ENCODE measurements at places on chromosomes 1 and 21.

GRCh38 chr1:28796352-28797211 lies 15.4 kb upstream of the OPRD1 start:
- no peak for DNase-seq

DNA sequence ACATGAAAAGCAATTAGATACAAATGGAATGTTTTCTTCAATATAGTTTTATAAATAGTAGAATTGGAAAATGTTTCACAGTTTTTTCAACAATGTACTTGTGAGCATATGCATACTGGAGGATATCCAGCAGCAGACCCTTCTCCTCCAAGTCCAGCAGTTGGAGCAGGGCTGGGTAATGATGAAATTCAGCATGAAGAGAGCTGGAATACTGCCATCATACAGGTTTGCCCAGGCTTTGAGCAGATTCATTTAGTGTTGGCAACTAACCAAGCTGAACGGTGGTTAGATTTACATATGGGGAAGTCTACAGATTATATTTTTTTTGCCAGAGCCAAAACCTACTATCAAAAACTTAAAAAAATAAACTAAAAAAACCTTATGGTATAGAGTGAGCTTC lies 38.3 kb downstream of the WDR3 start:
- peak; percentile 59 for DNase-seq

GRCh38 chr21:26736449-26736848 lies 108.8 kb downstream of the ADAMTS1 start:
- DNase-seq = no peak

DNA sequence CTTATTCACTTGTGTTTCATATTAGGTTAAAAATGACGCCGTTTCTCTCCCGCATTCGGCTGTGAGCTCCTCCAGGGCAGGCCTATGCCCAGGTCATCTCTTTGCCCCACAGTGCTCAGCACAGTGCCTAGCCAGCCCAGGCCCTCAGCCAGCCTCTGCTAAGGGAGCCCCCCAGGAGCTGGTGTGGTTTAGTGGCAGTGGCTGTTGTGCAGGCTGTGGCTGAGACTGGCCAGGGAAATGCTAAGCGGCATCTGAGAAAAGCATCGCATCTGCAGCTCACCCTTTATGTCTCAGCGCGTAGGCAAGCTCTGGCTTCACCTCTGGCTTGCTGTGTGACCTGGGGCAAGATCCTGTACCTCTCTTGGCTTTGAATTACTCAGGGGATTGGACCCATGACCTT lies 275.1 kb downstream of the TRABD2B start:
- DNase-seq = no peak

DNA sequence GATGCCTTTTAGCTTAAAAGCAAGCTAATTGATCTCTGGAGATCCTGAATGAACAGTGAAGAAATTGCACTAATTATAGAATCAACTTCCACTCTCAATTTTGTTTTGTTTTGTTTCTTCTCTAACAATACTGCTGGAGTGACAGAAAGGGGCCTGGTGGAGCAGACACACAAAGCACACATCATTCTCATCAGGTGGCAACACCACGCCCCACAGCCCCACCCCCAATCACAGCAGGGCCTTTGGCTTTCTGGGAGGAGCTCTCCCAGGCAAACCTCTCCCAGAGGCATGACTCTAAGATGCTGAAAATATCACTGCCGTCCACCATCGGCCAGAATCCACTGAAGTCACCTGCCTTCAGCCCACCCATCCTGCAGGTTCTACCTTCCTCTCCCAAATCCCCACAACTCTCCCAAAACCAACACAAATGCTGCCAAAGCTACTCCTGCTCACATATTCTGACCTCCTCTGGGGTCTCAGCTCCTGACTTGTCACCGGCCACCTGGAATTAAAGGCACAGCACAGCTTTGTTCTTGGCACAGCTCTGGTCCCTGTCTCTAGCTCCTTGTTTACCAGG lies 120.7 kb downstream of the GRIK3 start:
- DNase-seq = no peak

- no peak for DNase-seq
Measured at GRCh38 chr1:35340519-35340918, 72.0 kb downstream of the ZMYM4 start.

- DNase-seq = no peak
Measured at GRCh38 chr1:114550336-114550735, 31.1 kb downstream of the BCAS2 start.

DNA sequence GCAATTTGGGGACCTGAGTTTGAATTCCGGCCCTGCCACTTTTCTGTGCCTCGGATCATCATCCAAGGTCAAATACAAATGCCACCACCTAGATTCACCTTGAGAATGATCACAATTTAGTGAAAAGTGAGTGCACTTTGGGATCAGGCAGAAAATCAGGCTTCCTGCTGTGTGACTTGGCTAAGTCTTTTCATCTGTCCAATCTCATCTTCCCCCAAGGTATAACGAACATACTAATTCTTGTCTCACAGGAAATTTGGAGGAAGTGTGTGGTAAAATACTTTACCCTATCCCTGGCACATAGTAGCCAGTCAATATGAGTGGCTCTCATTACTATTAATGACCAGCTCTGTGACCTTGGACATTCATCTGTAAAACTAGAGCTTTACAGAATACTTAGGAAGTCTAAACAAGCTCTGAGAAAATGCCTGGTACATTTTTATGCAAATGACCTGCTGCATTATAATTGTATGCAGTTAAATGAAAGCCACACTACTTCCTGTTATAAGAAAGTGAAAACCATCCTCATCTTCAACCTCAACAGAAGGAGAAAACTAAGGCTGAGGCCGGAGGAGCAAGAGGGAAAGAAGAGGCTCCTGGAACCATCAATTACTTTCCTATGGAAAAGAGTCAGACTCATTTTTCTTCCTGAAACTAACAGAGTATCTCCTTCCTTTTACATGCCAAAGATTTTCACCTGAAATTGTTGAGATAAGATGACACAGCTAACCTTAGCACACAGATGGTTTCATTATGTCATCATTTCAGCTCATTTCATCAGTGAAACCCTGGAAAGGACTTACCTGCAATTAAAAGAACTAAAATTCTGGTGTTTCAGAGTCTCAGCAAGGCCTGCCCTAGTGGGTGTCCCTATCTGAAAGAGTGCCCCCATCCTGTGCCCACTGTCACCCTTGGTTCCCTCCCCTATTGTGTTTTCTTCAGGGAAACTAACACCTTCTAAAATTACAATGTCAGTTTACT lies 32.6 kb upstream of the RGS8 start:
- DNase-seq = no peak

DNA sequence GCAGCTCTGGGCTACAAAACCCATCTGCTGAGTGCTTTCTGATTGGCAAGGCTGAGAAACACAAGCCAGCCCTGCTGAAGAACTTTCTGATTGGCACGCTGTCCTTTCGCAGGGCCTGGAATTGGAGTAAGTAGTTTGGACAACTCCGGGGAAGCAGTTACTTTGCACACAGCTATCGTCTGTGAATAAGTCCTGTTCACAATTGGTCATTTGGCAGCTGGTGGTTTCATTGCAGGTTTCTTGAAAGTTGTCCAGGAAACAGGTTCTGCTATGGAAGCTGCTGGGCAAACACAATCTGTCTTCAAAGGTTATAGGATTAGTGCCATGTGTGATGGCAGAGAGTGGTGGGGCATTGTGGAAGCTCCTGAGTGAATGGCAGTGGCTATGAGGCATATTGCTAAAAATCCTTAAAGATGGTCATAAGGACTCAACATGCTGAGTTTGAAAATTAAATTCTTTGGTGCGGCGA lies at the start of gene KRTAP27-1:
Gene KRTAP27-1, minus strand, starts transcription at position 419 of the 469 bp plus-strand sequence. Its CDS starts 26 bp downstream, at position 393.
- DNase-seq = no peak

DNA sequence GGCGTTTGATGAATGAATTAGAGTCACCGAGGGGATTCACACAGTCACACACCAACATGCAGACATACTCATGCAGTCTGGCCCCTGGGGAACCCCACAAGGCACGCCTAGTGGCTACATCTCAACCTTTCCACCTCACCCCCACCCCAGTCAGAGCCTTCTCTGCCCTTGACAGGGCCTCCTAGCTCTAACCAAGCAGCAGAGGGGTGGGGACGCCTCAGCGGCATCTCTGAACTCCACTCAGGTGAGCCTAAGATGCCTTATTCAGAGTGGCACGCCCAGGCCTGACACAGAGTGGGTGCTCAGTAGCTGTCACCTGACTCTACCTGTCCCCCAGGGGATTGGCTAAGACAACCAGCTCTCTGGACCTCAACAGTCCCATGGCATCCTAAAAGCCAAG lies 3.7 kb upstream of the SDC3 start:
- DNase-seq = peak; percentile 20

GRCh38 chr1:17908945-17909344 lies 153.8 kb downstream of the ACTL8 start:
- DNase-seq = no peak

GRCh38 chr1:115865704-115866380 lies 24.9 kb upstream of the NHLH2 start:
- no peak for DNase-seq

DNA sequence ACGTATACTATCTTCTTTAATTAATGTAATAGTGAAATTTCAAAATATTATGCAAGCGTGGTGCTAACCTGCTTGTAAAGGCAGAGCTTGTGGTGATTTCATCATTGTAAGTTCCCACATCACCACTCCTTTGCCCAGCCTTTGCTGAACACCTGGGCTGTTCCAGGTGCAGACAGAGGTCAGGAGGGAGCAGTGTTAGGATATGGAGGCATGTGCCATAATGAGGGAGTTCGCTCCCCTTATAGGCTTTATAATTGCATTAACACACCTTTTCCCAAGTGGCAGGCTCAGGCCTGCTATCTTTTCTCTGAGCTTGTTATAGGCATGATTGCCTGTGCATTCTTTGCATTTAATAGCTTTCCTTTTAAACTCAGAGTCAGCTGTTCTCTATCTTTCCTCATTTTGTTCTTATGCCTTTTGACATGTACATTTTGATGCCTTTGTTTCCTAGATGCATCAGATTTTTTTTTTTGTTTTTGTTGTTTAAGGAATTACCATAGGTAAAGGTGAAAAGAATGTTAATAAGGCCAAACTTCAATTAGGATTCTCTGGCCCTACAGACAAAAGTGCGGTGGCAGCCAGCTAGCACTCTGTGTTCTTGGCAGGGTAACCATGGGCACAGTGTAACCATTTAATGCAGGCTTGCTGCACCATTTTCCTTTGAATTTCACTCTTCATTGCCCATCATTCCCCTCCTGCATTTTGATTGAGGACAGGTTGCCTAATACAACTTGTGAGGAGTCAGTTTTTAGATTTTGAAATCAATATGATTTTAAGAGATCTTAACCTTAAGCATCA lies 12.6 kb downstream of the NPL start:
- no peak for DNase-seq

- no peak for DNase-seq
Measured at GRCh38 chr21:45891388-45892155, 90.0 kb upstream of the COL6A1 start.

- DNase-seq = no peak
Measured at GRCh38 chr21:33761441-33762036, 119.2 kb downstream of the ITSN1 start.

GRCh38 chr1:10779841-10780240 lies 16.6 kb downstream of the CASZ1 start:
- no peak for DNase-seq

DNA sequence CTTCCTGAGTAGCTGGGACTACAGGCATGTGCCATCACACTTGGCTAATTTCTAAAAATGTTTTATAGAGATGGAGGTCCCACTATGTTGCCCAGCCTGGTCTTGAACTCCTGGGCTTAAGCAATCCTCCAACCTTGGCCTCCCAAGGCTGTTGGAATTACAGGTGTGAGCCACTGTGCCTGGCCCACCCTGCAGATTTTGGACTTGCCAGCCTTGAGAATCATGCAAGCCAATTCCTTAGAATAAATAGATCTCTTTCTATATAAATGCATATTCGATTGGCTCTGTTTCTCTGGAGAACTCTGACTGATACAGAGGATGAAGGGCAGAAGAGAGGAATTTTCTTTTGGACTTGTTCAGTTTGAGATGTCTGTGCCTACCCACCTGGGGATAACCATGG lies 6.7 kb downstream of the CLDN14 start:
- no peak for DNase-seq

DNA sequence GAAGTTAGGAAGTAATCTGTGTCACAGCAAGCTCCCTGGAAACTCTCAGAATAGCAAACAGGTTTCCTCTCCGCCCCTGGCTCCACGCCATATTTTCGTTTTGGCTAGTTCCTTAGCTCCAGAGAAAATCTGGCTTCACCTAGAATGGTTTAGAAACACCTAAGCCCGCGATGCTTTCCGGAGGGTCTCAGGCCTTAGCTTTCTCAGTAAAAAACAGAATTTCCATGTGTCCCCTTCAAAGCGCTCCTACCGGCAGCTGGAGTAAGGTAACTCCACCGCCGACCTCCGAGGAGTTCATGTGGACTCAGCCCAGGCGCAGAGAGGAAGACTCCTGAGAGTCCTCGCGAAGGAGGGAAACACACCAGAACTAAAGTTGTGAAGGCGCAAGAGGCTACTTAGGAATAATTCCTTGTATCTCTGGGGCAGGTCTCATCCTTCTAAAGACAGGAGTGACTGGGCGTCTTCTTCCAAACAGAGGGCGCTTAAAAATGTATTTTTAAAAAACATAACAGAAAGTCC lies 406 bp downstream of the KIAA0040 start:
- DNase-seq = peak; percentile 62
